ENCODE measurements at places on chromosomes 1 and 21. TPM values are rescaled to one million over a fixed set of nuclear protein-coding genes. Genes with fewer than 3 reads are reported as not detected.

The PCNX2 gene
- total RNA-seq = 13.7 TPM

DNA sequence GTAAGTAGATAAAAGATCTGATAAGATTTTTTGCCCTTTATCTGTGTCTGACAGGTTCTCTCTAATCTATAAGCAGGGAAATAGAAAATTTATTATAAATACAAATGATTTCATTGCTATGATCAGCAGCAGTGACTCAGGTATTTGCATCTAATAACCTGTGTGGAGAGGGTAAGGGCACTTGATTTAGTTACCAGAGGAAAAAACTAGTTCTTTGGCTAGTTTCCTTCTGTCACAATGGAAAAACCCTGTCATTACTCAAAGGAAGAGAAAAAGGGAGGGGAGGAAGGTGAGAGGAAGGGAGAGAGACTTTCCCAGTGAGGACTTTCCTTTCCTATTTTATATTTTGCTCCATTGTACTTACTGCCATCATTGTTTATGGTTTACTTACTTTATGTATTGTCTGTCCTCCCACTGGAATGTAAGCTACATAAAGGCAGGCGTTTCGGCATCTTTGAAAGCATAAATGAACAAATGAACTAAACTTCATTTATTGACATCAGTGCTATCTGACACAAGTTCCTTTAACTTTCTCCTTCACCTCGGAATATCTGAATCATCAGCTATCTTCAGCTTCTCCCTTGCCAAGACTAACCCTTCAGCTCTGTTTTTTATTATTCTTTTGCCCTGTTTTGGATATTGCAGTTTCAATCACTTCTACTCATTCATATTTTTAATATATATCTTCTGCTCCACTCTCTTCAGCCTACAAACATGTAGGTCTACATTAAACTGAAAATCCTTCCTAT is 34.9 kb downstream of the WDR3 start:
- peak; percentile 15 for DNase-seq
- no peak overlapping the region for H3K4me3 ChIP-seq
- peaks cover 18% of the 10 kb centered on the region for H3K36me3 ChIP-seq

- no peaks in the 10 kb centered on the region for H3K27me3 ChIP-seq
- no peak overlapping the region for H3K27ac ChIP-seq
- no peaks in the 10 kb centered on the region for H3K36me3 ChIP-seq
- peak; percentile 73 for DNase-seq
- H3K4me1 ChIP-seq = peaks cover 17% of the 10 kb centered on the region
These were observed 6.0 kb upstream of the CITED4 start for GRCh38 chr1:40868051-40868723.

- peak; percentile 39 for DNase-seq
- no peak overlapping the region for H3K27ac ChIP-seq
- no peak overlapping the region for H3K4me3 ChIP-seq
- no peaks in the 10 kb centered on the region for H3K27me3 ChIP-seq
These were observed 40.8 kb upstream of the DYNLT5 start for GRCh38 chr1:66711420-66711819.

DNA sequence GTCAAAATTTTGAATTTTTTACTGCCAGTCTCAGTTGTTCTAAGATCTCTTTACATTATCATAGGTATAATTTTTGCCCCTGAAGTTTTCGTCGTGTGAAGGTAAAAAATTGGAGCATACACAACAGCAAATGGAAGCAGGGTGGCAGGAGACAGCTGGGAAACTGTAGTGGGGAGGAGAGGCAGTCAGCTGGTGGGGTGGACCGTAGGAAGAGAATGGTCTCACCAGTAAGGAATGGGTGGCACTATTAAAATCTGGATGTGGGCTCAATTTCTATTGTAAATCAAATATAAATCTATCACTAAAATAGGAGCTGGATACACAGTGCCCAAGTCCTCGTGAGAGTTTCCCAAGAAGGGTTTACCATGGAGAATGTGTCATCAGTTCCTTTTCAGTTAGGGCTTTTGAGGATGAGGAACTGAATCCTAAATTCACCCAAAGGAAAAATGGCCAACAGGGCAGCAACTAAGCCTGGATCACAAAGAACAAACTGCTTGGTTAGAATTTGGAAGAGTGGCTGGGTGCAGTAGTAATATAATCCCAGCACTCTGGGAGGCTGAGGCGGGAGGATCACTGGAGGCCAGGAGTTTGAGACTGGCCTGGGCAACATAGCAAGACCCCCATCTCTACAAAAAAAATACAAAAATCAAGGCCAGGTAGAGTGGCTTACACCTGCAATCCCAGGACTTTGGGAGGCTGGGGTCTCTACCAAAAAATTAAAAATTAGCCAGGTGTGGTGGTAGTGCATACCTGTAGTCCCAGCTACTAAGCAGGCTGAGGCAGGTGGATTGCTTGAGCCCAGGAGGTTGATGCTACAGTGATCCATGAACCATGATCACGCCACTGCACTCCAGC is 10.5 kb upstream of the IRF2BP2 start:
- H3K36me3 ChIP-seq = no peaks in the 10 kb centered on the region
- no peaks in the 10 kb centered on the region for H3K27me3 ChIP-seq
- H3K27ac ChIP-seq = peak overlapping the region; percentile 96
- peak; percentile 79 for DNase-seq
- H3K4me3 ChIP-seq = peak overlapping the region; percentile 45
- H3K4me1 ChIP-seq = peaks cover 81% of the 10 kb centered on the region

DNA sequence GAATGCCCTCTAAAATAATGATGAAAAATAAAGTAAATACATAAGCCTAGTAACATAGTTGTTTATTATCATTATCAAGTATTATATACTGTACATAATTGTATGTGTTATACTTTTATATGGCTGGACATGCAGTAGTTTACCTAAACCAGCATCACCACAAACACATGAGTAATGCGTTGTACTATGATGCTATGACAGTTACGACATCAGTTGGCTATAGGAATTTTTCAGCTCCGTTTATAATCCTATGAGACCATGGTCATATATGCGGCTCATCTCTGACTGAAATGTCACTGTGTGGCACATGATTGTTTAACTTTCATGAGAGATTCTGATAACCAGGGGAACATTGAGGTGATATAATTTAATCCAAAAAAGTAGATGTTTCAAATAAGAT is 352.1 kb downstream of the ST6GALNAC3 start:
- no peak for DNase-seq
- no peak overlapping the region for H3K4me3 ChIP-seq
- H3K27ac ChIP-seq = no peak overlapping the region
- H3K4me1 ChIP-seq = peaks cover 5% of the 10 kb centered on the region
- H3K36me3 ChIP-seq = no peaks in the 10 kb centered on the region

The OR2L2 gene
- total RNA-seq = not detected

The NBPF3 gene
- total RNA-seq = 18.5 TPM

DNA sequence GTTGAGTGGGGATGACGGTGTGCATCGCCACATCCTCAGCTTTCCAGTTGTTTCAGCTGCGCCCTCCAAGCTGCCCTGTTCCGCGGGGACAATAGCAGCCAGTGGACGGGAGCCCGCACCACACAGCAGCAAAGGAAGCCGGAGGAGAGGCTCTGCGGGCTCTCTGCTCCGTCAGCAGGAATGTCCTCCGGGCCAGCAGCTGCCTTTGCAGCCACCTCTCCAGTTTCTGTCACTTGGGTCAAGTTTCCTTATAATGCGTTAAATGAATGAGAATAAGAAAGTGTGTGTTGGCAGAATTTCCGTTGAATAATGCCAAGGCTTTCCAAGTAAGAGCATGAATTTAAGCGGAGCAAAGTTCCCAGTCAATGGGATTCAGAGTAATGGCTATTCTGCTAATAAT is 263.3 kb downstream of the KIF26B start:
- H3K36me3 ChIP-seq = no peaks in the 10 kb centered on the region
- no peak overlapping the region for H3K27ac ChIP-seq
- no peaks in the 10 kb centered on the region for H3K4me1 ChIP-seq
- no peaks in the 10 kb centered on the region for H3K27me3 ChIP-seq
- H3K4me3 ChIP-seq = no peak overlapping the region

DNA sequence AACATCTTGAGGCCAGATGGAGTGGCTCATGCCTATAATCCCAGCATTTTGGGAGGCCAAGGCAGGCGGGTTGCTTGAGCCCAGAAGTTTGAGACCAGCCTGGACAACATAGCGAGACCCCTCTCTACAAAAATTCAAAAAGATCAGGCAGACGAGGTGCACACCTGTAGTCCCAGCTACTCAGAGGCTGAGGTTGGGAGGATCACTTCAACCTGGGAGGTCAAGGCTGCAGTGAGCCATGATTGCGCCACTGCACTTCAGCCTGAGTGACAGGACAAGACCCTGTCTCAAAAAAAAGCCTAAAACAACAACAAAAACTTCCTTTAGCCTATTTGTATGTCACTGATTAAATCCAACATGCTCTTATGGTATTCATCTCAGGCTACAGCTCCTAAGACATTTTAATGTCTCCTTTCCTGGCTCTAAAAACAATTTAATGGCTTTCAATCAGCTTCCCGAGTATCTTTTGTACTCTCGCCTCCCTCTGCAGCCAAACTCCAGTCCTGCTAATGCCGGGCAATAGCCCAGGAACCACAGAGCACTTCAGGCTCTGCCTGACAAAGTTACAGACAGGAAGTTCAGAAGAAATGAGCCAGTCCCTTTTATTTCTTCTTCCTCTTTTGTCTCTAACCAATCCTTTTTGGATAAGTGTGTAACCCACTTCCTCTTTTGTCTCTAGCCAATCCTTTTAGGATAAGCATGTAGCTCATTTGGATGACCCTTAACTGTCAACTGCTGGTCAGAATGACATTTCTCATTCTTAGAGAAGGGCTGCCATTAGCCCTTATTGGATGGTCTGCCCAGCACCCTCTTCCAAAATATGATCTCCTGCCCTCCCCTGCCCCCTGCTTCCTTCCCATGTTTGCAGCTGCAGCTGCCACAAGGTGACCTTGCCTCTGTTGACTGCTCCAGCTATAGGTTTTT is 6.6 kb upstream of the DOP1B start:
- peak overlapping the region; percentile 48 for H3K27ac ChIP-seq
- no peaks in the 10 kb centered on the region for H3K36me3 ChIP-seq
- H3K27me3 ChIP-seq = no peaks in the 10 kb centered on the region
- no peak overlapping the region for H3K4me3 ChIP-seq

- no peaks in the 10 kb centered on the region for H3K4me1 ChIP-seq
- H3K27ac ChIP-seq = no peak overlapping the region
These were observed 17.4 kb downstream of the BMP8A start for GRCh38 chr1:39508857-39509305.

The SLAMF6 gene
- not detected for total RNA-seq

The TIE1 gene
- total RNA-seq = not detected

DNA sequence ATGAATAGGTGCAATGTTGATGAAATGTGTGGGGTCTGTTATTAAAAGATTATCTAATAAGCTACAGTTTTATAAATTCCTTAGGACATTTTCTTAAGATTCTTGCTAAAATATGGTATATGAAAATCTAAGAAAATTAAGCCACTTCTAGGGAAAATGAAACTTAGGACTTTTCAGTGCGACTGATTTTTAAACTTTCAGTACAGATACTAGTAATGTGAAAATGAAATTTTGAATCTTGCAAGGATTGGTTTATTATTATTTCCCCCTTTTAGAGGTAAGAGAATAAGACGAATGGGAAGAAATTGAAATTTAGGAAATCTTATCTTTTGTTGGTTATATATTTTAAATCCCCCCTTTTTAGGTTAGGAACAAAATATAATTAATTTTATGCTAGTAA is 16.4 kb downstream of the CAPZA1 start:
- peaks cover 3% of the 10 kb centered on the region for H3K36me3 ChIP-seq
- DNase-seq = no peak
- peak overlapping the region; percentile 68 for H3K27ac ChIP-seq
- no peak overlapping the region for H3K4me3 ChIP-seq

GRCh38 chr1:222251847-222252246 is 296.1 kb downstream of the HHIPL2 start:
- no peak for DNase-seq
- no peaks in the 10 kb centered on the region for H3K27me3 ChIP-seq
- H3K27ac ChIP-seq = no peak overlapping the region
- no peaks in the 10 kb centered on the region for H3K36me3 ChIP-seq
- H3K4me3 ChIP-seq = no peak overlapping the region

- H3K4me1 ChIP-seq = peaks cover 28% of the 10 kb centered on the region
- H3K4me3 ChIP-seq = no peak overlapping the region
These were observed 63.5 kb upstream of the UBE2U start for GRCh38 chr1:64139877-64140276.

- no peaks in the 10 kb centered on the region for H3K36me3 ChIP-seq
- no peak overlapping the region for H3K4me3 ChIP-seq
- no peaks in the 10 kb centered on the region for H3K27me3 ChIP-seq
- peak; percentile 38 for DNase-seq
These were observed 59.5 kb upstream of the WLS start for GRCh38 chr1:68291688-68292384.

The CSF3R gene
- total RNA-seq = not detected

GRCh38 chr1:118963456-118964430 is 24.4 kb downstream of the TBX15 start:
- H3K36me3 ChIP-seq = peaks cover 4% of the 10 kb centered on the region
- H3K4me3 ChIP-seq = no peak overlapping the region
- peak overlapping the region; percentile 77 for H3K27ac ChIP-seq
- DNase-seq = peak; percentile 97
- no peaks in the 10 kb centered on the region for H3K27me3 ChIP-seq

DNA sequence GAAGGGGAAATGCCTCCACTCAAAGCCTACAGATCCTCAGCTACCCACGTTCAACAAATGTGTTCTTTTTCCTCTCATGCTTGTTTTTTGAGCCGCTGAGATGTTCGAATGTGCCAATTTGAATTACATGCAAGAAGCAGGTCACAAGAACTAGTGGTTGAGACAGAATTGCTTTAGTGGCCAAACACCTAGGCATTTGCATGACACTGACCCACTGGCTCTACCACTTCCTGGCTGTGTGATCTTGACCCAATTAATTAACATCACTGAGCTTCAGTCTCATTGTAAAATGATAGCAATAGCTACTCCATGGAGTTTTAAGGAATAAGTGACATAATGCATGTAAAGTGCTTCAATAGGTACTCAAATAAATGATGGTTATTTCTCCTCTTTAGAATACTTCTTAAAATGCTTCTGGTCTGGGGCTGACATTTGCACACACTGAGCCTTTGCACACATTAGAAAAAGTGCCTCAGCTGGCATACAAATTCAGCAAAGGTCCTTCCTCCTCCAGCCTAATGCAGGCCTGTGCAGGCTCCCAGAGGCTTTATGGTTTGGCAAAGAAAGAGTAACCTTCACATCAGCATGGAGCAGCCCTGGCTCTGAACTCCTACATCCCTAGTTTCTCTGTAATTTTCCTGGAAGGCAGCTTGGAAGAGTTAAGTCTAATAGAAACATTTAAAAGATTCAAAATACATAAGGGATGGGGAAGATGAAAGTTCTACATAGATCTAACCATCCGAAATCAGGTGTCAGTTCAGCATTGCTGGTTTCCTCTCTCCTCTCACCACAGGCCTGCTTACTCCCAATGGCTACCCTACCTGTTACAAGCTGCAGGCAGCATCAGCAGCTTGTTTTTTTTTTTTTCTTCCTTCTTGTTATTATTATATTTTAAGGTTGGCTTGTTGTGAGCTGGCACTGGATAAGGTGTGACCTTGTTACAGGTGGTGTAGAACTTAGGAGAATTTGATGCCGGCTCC is 107.4 kb downstream of the TBX19 start:
- no peak overlapping the region for H3K4me3 ChIP-seq
- DNase-seq = no peak
- no peak overlapping the region for H3K27ac ChIP-seq
- H3K27me3 ChIP-seq = peaks cover 18% of the 10 kb centered on the region
- no peaks in the 10 kb centered on the region for H3K36me3 ChIP-seq

- no peak overlapping the region for H3K4me3 ChIP-seq
- H3K4me1 ChIP-seq = peaks cover 9% of the 10 kb centered on the region
- H3K36me3 ChIP-seq = no peaks in the 10 kb centered on the region
- no peaks in the 10 kb centered on the region for H3K27me3 ChIP-seq
- H3K27ac ChIP-seq = no peak overlapping the region
These were observed 33.8 kb upstream of the TSPAN2 start for GRCh38 chr1:115123116-115123515.

- no peak overlapping the region for H3K4me3 ChIP-seq
- H3K27me3 ChIP-seq = no peaks in the 10 kb centered on the region
- H3K27ac ChIP-seq = no peak overlapping the region
- H3K4me1 ChIP-seq = peaks cover 17% of the 10 kb centered on the region
- DNase-seq = no peak
These were observed 1.5 kb upstream of the PPP2R5A start for GRCh38 chr1:212283741-212284140.

Data from GM23248 (cell line).